ENCODE measurements at places on chromosomes 1 and 21.

DNA sequence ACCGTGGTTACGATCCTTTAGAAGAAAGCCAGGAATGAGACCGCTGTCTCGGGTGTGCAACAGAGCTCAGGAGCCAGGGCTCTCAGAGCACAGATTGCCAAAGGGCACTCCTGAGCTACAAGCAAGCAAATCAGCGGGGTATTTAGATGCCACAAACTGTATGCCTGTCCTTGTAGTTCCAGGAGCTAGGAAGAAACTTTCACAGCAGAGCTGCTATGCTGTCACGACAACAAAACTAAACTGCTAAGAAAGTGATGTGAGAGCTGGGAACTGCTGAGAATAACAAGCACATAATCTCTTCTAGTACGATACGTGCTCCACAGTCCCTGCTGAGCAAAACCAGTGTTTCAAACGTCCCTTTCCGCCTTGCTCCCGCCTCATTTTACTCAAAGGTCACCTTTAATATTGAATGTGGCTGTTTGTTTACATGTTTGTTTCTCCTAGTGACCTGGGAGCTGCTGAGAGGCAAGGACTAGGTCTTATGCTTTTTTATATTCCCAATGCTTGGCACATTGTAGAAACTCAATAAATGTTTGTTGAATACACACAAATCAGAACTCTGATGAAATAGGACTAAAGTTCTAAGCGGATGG is 14.7 kb downstream of the GREM2 start:
- no peak for DNase-seq

DNA sequence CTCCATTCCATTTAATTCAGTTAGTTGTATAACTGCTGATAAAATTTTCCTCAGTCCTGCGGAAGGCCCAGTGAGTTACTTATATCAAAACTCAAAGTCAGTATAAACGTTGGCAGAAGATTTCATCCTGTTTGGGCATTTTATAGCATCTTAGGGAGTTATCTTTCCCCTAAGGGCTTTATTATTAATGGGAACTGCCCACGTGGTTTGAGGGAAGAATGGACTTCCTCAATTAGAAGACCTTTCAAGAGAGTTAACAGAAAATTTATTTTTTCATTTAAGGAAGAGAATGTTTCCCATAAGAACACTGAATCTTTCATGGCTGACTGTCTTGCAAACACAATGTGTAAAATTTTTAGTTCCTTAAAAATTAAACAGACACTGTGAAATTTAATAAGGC is 400.1 kb downstream of the NEGR1 start:
- DNase-seq: no peak

DNA sequence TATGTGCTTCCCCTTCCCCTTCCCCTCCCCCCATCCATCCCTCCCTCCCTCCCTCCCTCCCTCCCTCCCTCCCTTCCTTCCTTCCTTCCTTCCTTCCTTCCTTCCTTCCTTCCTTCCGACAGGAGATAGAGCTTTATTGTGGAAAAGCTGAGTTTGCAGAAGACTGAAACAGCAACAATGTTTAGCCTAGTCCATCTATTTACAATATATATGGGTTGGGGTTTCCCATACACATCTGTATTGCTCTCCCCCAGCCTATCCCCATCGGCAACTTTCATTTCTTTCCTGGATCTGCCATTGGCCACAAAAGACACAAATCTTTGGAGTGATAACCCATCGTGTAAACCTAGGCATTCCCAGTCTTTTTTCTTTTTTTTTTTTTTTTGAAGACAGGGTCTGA is 222.3 kb downstream of the USH2A start:
- DNase-seq: no peak

DNA sequence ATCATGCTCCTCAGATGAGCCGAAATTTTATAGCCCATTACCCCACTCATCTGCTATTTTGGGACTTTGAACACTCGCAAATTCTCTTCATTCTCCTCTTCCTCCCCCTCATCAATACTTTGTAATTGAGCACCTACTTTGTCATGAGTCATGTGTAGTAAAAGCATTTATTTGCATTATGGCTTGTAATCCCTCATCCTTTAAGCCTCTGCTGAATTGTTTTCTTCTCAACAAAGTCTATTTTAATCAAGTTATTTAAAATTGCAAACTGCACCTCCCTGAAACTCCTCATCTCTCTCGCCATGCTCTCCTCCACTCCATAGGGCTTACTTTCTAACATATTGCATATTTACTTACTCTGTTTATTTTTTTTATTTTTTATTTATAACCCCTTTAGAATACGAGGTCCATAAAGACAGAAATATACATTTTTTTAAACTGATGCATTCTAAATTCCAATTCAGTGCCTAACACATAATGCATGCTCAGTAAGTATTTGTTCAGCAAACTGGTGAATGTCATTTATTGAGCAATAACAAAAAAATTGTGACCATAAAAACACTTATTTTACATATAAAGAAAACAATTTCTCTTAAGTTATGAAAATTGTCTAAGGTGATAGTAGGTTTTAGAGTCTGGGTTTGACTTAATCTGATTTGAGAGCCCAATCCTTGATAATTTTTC is 161.7 kb downstream of the FASLG start:
- no peak for DNase-seq

DNA sequence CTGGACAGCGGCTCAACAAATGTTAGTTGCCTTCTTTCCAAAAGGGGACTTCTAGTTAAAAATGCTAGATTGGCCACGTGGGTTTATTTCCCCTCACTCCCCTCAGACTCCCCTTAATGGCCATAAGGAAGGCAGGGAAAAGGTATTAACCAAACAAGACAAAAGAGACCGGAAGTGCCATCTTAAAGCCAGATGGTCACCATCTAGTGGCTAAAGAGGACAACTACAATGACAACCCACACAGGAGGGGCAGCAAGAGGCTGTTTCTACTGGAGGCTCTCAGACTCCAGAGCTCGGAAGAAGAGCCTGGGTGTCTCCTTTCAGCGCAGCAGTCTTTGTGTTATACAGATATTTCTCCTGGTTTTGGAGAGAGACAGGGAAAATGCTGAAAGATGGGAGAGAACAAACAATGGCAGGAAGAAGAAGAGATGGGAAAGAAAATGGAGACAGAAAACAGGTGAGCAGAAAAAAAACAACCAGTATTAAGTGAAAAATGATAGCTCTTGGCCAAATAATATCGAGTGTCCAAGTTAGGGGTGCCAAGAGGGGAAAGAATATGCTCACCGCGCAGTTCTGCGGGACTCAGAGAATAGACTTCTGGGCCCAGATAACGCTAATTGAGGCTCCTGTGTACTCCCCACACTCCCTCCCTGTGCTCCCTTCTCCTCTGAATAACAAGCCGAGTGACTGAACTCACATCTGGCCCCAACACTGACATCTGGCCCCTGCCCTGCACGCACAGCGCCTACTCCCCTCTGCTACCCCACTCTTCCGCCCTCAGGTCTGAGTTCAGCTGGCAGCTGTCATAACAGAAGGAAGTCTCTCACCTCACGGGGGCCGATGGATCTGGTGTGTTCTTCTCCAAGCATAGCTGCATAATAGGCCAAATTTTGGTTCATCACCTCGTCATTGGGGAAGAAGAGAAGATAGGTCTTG is 9.6 kb downstream of the P3H1 start:
- DNase-seq: no peak

- DNase-seq: no peak
Measured at GRCh38 chr1:236895665-236896387, 100.7 kb downstream of the MTR start.

GRCh38 chr1:46413596-46413985 is 19.5 kb downstream of the FAAH start:
- DNase-seq: no peak

DNA sequence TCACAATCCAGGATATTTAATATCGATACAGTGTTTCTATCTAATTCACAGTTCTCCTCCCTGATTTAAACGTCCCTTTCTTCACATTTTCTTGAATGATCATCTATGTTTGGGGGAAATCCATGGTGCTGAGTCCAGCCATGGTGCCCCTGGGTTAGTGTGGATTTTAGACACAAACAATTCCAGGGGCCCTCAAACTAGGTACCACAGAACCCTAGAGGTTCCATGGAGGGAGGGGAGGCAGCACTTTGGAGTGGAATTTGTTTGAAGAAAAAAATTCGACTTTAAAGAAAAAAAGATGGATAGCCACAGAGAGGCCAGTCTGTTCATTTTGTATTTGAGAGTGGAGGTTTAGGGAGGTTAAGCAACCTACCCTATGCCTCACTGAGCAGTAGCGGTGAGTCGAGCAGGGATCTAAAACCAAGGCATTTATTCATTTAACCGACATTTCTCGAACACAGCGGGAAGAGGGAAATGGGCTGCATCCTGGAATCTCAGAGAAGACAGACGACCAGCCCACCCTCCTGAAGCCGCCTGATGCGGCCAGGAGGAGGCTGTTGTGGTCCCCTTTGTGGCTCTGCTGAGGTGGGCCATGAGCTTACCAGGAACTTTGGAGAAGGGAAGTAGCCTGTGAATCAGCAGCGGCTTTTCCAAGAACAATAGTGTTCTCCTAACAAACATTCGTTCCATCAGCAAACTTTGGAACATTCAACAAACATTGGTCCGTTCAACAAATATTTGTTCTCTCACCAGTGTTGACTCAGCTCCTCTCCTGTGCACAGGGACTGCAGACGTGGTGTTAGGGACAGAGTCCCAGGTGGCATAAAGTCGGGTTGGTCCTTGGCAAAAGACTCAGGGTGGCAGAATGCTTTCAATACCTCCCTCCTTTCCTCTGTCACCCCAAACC is 103.5 kb upstream of the ZBTB40 start:
- DNase-seq: no peak

DNA sequence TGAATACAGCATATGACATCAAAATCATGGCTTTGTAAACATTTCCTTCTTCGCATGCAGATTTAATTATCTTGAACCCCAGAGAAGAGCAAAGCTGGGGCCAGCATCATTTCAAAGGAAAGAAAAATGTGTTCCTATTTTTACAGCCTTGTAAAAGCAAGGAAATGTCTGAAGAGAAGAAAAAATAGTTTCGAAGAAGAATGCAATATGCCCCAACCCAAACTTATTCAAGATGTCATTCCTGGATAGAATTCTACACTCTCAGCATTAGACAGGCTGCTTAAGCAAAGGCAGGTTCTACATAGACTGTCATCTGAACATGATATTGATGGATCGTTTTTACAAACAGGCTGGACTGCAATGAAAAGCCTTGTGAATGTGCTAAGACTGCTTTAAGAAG is 900.8 kb downstream of the TTLL7 start:
- DNase-seq: no peak

GRCh38 chr1:98700228-98700627 is 38.7 kb downstream of the SNX7 start:
- DNase-seq: peak; percentile 34

DNA sequence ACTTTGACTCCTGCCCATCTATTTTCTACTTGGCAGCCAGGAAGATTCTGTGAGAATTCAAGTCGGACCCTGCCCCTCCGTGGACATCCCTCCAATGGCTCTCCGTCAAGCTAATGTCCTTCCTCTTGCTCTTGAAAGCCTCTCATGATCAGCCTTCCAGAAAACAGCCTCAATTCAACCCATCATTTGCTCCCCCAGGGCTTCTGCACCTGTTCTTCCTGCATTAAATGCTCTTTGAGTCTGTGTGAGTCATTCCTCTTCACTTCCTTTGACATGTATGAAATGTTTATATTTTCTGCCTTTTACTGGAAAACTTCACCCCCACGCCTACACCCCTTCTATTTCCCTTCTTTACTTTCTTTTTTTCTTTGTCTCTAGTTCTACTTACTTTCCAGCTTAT is 734.1 kb upstream of the ZP4 start:
- DNase-seq: no peak

GRCh38 chr1:78599294-78599693 is 21.0 kb upstream of the IFI44L start:
- DNase-seq: no peak

Measured in non-pigmented ciliary epithelial cell (primary cell).